Hematopoietic multipotent progenitor cell (in vitro differentiated cells): ENCODE measurements at places on chromosomes 12 and 14.
A peak's percentile ranks its signal among the peaks of the same experiment; 100 is the strongest.

DNA sequence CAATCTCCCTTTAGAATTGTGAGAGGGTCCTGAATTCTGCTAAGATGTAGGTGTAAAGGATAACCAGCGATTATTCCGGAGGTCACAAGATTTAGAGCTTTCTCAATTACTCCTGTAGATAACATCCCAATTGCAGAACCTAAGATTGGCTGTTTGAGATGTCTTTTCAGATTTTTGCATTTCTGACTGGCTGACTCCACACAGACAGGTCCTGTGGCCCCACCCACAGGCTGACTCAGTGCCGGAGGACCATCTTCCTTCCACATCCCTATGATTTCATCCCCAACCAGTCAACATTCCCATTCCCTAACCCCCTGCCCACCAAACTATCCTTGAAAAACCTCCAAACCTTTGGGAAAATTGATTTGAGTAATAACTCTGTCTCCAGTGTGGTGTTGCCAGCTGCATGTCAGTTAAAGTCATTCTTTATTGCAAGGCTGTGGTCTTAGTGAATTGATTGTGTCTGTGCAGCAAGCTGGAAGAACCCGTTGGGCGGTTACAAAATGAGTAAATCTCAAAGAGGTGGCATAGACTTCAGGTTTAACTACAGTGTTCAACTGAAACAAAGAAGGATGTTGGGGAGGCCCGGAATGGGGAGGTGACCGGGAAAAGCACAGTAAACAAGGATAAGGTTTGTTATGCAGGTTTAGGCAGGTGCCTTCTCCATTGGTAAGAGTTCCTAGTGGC, 10.6 kb downstream of the FNTB start:
- no peak for DNase-seq

- DNase-seq = no peak
These were observed 289.6 kb downstream of the NAV3 start for GRCh38 chr12:78120306-78120705.

GRCh38 chr12:4824380-4824779, 85.3 kb upstream of the KCNA1 start:
- no peak for DNase-seq

GRCh38 chr12:115511986-115512711, 765.3 kb downstream of the MED13L start:
- no peak for DNase-seq

- DNase-seq = no peak
These were observed 76.1 kb upstream of the BTG1 start for GRCh38 chr12:92221656-92222315.

DNA sequence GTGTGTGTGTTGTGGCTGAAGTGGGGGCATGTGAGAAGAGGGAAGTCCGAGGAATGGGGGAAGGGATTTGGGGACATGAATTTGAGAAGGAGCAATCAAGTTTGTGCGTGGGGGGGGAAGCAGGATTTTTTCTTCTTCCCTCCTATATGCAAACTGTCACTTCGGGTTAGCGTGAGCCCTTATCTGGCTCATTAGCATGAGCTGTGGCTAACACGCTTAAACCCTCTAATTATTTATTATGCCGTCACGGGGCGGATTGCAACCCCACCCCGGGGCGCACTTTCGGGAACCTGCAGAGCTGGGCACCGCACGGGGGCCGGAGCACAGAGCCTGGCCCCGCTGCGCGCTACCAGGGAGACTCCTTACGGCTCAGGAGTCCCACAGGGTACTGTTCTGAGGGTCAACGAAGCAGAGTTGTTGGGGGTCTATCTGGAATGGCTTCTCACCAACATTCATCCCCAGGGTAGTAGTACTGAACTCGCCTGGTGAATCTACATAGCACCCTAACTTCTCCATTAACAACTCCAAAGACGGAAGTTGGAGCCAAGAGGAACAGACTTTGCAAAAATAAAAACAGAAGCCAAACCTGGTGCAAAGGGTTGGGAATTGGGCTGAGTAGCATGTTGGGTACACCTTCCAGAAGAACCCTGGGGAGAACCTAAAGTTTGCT, 6.4 kb upstream of the ASCL1 start:
- DNase-seq = no peak

GRCh38 chr12:97960225-97960624, 497.6 kb downstream of the RMST start:
- DNase-seq = no peak

- DNase-seq = peak; percentile 40
These were observed at the start of gene C1S for GRCh38 chr12:7060353-7060954. TSS of gene C1S (plus strand) at chr12:7060718. CDS start at chr12:7061913, 1,195 bp downstream.

DNA sequence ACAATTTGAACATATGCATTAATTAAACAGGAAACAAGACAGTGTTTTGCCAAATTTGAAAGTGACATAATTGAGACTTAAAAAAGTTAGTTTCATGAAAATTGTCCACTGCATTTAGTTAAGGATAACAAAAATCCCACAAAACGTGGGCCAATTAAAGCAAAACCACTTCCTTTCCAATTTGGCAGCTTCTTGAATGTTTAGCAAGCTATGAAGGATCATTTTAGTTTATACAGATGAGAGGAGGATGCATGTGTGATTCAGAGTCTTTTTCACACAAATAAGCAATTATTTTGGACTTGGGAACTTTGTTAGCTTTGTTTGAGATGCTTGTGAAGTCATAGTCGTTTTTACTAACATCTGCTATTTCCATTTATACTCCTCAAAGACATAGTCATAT, 109.6 kb downstream of the ATXN7L3B start:
- no peak for DNase-seq

- no peak for DNase-seq
These were observed 2.8 kb downstream of the DYRK4 start for GRCh38 chr12:4564818-4565217.

DNA sequence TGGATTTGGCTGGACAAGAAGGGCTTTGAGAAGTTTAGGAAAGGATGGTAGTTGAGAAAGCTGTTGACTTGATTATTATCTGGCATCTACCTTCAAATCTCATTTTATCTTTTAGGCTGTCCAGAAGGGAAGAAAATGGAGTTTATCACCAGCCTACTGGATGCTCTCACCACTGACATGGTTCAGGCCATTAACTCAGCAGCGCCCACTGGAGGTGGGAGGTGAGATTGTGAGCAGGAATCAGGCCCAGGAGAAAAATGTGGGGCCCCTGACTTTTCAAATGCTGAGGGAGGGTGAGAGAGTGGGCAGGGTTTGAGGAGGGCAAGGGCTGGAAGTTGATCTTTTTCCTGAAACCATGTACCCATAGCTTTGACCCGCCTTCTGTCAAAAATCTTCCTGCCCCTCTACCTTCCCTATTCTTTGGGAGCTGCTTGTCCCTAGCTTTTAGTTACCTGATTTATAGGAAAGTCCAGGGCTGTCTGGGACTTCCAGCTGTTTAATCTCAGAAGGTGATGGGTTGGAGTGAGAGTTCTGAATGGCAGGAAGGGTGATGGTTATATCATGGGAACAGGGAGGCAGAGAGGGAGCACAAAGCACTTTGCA, 134.2 kb downstream of the SMOC1 start:
- DNase-seq = peak; percentile 62

GRCh38 chr14:98234208-98234607, 1037.8 kb downstream of the BCL11B start:
- no peak for DNase-seq

- peak; percentile 32 for DNase-seq
These were observed 20.8 kb downstream of the CFAP251 start for GRCh38 chr12:121939186-121939585.

GRCh38 chr12:4734625-4735340, 14.6 kb downstream of the GALNT8 start:
- DNase-seq = no peak

DNA sequence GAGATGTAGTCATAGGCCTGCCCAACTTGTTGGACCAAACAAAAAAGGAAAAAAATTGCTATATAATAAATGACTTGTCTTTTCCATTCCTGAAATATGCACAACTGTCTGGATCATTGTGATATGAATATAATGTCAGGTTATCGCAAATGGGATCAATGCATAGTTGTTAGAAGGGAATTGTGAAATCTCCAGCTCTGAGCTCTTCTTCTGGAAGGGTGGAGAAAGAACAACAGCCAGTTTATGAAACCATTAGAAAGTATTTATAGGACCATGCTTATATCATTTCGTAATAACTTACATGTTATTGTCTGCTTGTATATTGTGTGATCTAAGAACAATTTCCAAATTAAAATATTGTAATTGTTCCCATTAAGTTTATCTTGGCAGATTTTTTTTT, 35.7 kb upstream of the HIF1A start:
- no peak for DNase-seq

- DNase-seq = no peak
These were observed 39.9 kb downstream of the PPP4R3A start for GRCh38 chr14:91470216-91470615.

- no peak for DNase-seq
These were observed 36.0 kb downstream of the RTRAF start for GRCh38 chr14:52025310-52025709.

- no peak for DNase-seq
These were observed 209.7 kb downstream of the SLC15A4 start for GRCh38 chr12:128613837-128614590.

DNA sequence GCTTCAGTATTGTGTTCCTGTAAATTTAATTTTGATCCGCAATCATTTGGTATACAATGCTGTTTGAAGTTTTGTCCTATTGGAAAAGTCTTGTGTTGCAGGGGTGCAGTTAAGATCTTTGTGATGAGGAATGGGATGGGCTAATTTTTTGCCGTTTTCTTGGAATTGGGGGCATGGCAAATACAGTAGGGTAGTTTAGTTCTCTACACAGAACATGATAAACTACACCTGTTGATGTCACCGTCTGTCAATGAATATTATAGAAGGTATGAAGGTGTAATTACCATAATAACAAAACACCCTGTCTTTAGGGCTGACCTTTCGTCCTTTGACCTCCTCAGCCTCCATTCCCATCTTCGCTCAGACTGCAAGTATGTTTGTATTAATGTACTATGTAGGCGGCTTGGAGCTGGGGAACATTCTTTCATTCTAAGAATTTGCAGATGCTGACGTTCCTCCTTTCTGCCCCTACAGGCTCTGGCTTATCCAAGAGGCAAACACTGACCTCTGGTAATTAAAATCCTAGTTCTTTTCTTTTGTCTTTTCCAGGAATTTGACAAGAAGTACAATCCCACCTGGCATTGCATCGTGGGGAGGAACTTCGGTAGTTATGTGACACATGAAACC, 1.7 kb downstream of the DYNLL1 start:
- DNase-seq = no peak
